ENCODE measurements at places on chromosomes 4 and X.

- no peak for DNase-seq
These were observed 14.4 kb upstream of the FAM9A start for GRCh38 chrX:8815460-8816065.

GRCh38 chr4:113604955-113605354, 156.6 kb downstream of the CAMK2D start:
- DNase-seq = no peak

DNA sequence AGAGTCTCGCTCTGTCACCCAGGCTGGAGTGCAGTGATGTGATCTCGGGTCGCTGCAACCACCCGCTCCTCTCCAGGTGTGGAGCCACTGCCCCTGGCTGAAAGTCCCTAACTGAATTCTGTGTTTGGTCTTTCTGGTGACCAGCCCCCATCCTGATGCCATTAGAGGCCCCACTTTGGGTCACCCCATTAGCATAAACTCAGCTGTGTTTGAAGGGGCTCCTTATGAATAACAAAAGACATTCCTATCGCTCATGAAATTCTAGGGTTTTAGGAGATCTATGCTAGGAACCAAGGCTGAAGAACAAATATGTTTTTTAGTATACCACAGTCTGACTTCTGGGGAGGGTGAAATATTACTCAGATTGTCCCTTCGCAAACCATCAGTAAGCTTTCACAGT, 652.9 kb downstream of the ADGRL3 start:
- DNase-seq = no peak

GRCh38 chrX:23832721-23833120, 49.7 kb downstream of the SAT1 start:
- DNase-seq = no peak

- no peak for DNase-seq
These were observed 28.0 kb downstream of the NAT8L start for GRCh38 chr4:2087170-2087569.

DNA sequence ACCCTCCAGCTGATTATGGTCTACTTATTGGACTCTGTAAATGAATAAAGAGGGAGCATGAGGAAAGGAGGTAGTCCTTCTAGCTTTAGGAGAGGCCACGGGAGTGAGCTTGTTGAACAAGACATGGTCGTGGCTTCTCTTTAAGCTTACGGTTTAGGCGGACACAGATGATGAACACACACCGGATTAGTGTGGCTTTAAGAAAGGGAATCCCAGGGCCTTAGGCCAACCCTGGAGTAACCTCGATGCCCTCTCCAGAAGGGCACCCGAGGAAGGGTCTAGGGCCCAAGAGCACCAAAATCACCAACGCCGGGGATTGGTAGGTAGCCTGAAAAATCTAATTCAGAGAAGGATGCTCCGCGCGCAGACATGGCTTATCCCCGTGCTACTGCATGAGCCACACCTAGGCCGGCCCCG, 39.4 kb downstream of the ERVMER34-1 start:
- no peak for DNase-seq

DNA sequence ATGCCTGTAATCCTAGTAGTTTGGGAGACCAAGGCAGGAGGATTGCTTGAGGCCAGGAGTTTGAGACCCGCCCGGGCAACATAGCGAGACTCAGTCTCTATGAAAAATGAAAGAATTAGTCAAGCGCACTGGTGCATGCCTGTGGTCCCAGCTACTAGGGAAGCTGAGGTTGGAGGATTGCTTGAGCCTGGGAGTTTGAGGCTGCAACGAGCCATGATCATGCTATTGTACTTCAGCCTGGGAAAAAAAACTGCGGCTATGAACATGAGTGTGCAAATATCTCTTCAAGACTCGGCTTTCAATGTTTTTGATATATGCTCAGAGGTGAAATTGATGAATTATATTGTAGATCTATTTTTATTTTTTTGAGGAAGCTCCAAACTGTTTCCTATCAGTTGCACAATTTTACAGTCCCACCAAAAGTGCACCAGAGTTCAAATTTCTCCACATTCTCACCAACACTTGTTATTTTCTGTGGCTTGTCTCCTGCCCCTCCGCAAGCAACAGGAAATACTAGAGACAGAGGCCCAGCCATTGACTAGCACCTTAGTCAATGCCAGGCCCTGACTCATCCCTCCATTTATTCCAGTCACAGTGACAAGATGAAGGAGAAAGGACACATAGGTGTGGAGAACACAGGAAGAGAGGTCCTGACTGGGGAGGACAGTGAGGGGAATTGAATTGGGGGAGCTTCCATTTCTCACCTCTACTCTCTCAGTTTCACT, 33.1 kb upstream of the ZNF41 start:
- no peak for DNase-seq

- no peak for DNase-seq
These were observed 53.6 kb downstream of the EVC2 start for GRCh38 chr4:5654791-5655190.

GRCh38 chr4:153955327-153955726, 166.4 kb upstream of the SFRP2 start:
- DNase-seq = no peak
